Left lung (tissue), 14 donors: ENCODE measurements at places on chromosomes 2 and 18. TPM values are rescaled to one million over a fixed set of nuclear protein-coding genes. Genes with fewer than 3 reads are reported as not detected.

The TLX2 gene
- not detected for polyA plus RNA-seq

The ALLC gene
- polyA plus RNA-seq, result not detected

The KANSL1L gene
- 45.6 TPM for polyA plus RNA-seq

The CYP27C1 gene
- 12.4 TPM for polyA plus RNA-seq

The CABYR gene
- polyA plus RNA-seq, result 7.3 TPM

The LHCGR gene
- polyA plus RNA-seq, result 0.19 TPM

The NGEF gene
- polyA plus RNA-seq, result 1.3 TPM

DNA sequence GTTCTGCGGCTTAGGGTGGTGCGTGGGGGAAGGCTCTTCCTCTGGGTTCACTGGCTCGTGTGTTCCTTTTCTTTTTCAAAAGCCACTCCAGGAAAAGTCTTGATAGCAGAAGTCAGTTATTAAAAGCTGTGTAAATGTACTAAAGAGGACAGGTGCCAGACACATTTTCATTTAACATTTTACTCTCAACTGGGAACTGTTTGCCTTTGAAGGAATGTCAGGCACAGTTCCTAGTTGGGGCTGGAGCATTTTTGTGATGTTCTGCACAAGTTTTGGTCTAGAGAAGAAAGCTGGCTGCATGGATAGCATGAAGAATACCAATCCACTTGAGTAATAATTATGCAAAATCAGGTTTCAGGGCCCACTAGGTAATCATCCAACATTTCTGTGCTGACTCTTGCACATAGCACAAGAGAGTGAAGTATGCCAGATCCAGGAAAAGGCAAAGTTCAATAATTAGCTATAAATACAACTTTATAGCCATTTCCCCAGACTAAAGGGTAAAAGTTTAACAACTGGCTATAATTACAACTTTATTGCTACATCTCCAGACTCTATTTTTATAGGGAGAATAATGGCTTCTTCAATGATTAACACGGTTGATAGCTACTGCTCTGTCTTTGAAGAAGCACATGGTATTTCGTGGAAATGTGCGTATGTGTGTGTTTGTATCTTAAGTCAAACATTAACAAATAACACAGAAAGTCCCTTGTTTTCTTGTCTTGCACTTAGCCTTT, 16.2 kb downstream of the SCYGR8 start:
- no peak for DNase-seq

- no peak for DNase-seq
Observed at GRCh38 chr18:46072959-46073358, 899 bp upstream of the PSTPIP2 start.

DNA sequence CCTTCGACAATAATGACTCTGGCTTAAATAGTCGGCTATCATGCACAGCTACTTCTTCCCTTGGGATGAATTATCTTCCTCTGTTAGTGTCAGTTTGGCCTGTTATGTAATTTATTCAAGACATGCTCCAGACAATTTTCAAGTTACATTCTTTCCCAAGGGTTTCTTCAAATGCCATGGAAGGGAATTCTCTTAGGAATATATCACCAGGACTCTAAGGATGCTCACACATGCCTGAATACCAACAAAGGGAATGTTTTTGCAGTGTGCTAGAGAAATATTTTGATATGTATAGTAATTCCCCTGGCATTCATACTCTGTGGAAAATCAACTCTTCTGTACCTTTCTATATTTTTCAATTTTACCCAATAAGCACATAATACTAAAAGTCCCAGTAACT, 286.0 kb upstream of the KYNU start:
- DNase-seq, result no peak

DNA sequence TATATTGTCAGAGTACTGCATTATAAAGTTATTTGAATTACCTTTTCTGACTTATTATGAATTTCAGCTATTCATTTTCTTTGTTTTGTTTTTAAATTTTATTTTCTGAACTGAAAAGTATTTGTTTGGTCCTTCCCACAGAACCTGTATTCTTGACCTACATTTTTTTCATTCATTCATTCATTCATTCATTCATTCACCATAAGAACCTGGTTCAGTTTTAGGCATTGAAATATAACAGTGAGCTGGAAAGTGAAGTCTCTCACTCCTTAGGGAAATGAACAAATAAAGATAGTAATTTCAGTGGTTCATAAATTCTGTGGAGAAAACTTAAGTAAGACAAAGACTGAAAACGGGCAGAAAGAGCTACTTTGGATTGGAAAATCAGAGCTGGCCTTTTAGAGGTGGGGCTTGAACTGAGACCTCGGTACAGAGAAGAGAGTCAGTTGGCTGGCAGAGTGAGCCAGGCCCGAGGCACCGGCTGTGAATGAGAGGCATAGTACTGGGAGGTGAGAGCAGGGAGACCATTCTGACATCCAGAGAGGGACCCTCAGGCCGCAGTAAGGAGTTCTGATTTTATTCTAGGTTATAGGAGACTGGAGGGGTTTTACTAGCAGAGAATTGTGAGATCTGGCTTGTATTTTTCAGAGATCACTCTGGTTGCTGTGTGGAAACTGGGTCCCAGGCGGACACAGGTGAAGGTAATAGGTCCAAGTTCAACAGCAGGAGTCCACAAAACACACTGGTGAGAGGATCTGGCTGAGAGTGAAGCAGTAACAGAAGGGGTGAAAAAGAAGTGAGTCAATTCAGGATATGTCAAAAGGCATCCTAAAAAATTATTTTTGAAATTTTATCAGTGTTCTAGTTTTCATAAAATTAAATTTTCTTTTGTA, 75.8 kb upstream of the FN1 start:
- no peak for DNase-seq

- no peak for DNase-seq
Observed at GRCh38 chr18:44502790-44503189, 177.9 kb upstream of the SETBP1 start.

DNA sequence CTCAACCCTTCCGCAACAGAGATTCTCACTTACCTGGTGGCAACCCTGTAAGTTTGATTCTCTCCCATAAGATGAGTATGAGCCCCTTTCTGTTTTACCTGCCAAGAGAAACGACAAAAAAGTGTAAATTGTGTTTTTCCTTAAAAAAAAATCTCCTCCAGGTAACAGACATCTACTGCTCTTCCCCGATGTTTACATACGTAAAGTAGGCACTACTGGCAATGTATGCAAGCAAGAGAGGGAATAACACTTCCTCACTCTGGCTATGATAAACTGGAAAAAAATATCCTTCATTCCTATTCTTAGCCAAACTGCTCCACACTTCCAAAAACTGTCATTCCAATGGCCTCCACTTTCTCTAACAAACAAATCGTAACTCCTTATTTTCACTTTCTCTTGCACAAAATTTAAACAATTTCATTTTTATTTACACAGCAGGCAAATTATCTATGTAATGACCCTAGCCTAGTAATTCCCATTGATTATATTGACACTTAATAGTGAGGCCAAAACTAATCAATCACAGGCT, 184.5 kb downstream of the TCF4 start:
- DNase-seq, result no peak

GRCh38 chr2:141187075-141187439, 943.8 kb downstream of the LRP1B start:
- DNase-seq, result no peak

- DNase-seq, result no peak
Observed at GRCh38 chr18:79068341-79068936, 755 bp upstream of the ATP9B start.

DNA sequence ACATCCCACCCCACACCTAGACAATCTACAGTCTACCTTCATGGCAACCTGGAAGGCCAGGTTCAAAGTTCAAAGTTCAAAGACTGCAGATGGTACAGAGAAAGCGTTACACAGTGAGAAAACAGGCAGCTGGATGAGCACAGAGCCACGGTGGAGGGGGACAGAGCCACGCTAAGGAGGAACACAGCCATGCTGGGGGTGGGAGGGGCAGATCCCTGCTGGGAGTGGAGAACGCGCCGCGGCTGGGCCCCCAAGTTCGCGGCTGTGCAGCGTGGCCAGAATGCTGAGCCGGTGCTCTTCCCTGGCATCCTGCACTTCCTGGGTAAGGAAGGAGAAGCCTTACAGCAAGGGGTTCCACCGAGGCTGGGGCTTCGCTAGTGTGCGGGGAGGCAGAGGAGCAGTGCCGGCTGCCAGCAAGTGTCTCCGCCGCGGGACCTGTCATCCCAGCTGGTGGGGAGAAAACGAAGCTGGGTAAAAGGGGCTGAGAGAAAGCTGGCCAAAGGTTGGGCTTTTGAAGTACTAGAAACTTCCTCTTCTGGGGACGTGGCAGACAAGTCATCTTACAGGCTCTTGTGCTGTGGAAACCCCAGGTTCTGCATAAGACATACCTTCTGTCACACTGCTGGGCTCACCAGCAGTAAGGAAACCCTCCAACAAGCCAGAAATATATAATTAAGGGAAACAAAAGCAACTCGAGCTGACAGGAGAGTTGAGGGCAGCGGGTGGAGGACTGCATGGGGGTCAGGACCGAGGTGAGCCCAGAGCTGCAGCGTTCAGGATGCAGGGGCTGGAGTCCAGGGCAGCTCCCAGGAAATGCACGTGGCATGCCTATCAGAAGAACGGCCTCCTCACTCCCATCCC, 115.5 kb downstream of the HDAC4 start:
- peak; percentile 41 for DNase-seq

- peak; percentile 50 for DNase-seq
Observed at GRCh38 chr2:240255811-240256703, 115.6 kb upstream of the OTOS start.

DNA sequence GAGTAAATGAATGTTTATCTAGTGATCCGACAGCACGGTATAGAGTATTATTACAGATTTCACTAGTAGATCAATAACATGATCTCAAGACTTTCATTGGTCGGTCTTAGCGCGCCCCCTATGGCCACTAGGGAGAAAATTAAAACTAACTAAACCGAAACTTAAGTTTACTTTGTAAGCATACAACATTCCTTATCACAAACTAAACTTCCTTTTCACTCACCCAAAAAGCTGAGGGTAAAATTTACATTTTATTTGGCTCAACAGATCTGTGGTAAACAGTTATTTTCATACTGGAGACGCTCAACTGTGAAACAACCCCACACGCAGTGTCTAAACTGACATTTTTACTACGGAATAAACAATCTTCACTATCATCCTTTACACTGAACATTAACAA, 215.6 kb upstream of the MAP2 start:
- no peak for DNase-seq

- no peak for DNase-seq
Observed at GRCh38 chr2:9103663-9104277, 100.3 kb upstream of the MBOAT2 start.

GRCh38 chr18:58557008-58557435, 71.9 kb downstream of the ALPK2 start:
- DNase-seq, result no peak

- peak; percentile 36 for DNase-seq
Observed at GRCh38 chr2:137938204-137938603, 26.1 kb upstream of the HNMT start.

GRCh38 chr18:74492259-74492658, 3.9 kb upstream of the CNDP2 start:
- no peak for DNase-seq

DNA sequence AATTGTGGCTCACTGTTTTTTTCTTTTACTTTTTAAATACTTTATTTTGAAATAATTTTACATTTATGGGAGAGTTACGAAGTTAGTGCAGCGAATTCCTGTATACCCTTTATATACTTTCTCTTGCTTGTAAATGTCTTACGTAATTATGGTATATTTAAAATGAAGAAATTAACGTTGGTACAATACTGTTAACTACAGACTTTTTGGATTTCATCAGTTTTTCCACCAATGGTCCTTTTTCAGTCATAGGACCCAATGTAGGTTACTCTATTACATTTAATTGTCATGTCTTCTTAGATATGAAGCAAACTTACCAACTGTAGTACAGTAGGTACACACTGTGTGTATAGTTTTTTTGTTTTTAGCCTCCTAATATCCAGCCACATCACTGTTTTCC, 76.3 kb downstream of the BOLA3 start:
- DNase-seq, result no peak

DNA sequence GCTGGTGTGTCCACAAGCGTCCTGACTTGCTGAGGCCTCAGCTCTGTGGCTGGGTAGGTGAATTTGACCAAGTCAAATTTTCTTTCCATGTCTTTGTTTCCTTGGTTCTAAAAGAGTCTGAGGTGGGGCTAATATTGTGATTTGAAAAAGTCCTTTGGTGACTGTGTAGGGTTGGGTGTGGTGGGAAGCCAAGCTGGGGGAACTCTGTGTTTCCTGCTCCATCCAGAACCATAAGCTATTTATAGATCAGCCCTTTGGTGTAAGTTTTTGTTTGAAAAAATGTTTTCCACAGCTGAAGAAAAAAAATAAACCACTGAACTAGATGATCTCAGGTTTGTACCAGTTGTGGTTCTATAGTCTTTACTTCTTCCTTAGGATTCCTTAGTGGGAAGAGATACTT, 462.7 kb downstream of the TGIF1 start:
- DNase-seq, result no peak

- no peak for DNase-seq
Observed at GRCh38 chr2:227515742-227516141, 43.8 kb downstream of the AGFG1 start.

GRCh38 chr2:10889651-10890215, 22.0 kb upstream of the KCNF1 start:
- no peak for DNase-seq

DNA sequence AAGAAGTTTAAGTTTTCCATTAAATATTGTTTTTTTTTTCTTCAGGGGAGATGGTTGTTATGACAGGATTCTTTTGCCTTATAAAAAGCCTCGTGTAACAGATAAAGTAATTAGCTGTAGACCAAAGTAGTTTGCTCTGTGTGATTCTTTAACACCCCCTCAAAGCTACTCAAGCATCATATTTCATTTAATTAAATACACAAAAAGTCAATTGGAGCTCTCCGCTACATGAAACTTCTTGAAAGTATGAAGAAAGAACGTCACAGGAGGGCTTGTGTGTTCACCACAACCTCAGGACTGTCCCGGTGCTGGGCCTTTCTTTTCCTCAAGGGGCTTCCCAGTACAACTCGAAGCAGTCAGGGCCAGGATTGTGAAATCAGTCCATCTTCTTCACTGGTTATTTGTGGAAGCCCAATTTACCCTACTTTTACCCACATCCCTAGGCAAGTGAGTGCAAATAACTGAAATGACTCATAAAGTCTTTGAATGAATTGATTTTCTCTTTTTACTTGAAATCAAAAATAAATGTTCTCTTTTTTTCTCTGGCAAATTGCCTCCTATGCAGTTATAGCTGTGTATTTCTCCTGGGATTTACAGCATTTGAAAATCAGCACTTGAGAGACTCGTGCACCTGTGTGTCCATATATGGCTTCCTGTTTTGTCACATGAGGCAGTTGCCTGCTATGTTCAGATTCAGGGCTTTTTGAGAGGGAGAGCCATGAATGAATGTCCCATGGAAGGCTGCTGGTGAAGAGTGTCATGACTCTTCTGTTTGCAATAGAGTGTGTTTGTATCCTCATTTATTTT, 48.6 kb downstream of the LINC00305 start:
- DNase-seq, result no peak

GRCh38 chr2:119544075-119544938, at the start of gene CFAP221:
TSS of gene CFAP221 (plus strand) at chr2:119544449. CDS start at chr2:119546132, 1,683 bp downstream.
- DNase-seq, result peak; percentile 76

DNA sequence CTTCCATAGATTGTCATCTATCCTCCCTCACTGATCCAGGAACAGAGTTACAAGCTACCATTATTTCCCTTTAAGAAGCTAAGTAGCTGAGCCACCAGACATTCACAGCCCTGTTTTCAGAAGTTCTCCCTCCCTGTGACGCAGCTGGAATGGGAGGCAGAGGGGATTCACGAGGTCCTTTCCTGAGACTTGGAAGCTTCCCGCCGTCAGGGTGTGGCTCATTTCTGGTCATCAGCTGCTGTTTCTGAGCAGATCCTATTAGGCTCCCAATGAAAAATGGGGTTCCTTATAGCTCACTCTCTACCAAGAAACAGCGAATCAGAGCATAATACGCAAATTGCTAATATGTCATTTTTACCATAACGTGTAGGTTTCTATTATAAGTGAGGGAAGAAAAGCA, 559.3 kb upstream of the ID2 start:
- no peak for DNase-seq
